ENCODE measurements at places on chromosomes 16 and 17.

- peak; percentile 45 for DNase-seq
Measured at GRCh38 chr17:7885367-7886226, 3.0 kb upstream of the CHD3 start.

- no peak for DNase-seq
Measured at GRCh38 chr16:50059111-50059510, 6.7 kb upstream of the HEATR3 start.

DNA sequence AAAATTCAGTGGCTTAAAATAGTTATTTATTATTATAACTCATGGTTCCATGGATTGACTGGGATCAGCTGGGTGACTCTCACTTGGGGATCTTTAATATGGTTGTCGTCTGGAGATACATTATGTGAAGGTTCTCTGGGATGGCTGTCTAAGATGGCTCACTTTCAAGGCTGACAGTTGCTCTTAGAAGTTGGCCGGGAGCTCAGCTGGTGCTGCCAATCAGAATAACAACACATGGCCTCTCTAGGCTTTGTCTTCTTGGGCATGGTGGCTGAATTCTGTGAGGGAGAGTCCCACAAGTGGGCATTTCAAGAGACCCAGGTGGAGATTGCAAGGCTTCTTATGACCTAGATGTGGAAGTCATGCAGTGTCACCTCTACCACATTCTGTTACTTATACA is 269.7 kb downstream of the CA10 start:
- no peak for DNase-seq

DNA sequence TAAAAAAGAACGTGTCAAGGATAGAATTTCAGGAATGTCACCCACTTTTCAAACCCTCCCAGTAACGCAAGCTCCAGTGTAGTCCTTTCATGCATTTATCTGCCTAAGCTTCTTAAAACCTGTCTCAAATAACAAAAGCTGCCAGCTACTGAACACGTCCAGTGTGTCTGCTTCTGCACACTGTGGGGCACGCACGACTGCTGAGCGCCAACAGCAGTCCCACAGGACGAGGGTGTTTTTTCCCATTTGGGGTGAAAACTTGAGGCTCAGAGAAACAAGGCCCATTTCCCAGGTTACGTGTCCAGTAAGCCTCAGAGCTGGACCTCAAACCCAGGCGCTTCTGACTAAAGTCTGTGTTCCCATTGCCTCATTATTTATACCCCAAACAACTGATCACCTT is 17.2 kb downstream of the NTAN1 start:
- DNase-seq: no peak

- DNase-seq: no peak
Measured at GRCh38 chr16:52611817-52612673, 65.1 kb upstream of the TOX3 start.

GRCh38 chr17:45114117-45114932 is 18.0 kb downstream of the PLCD3 start:
- DNase-seq: no peak

GRCh38 chr16:66495440-66495839 is 54.5 kb downstream of the TK2 start:
- DNase-seq: no peak
